ENCODE measurements at places on chromosomes 2 and 18. TPM values are rescaled to one million over a fixed set of nuclear protein-coding genes. Genes with fewer than 3 reads are reported as not detected.

The IL36G gene
- not detected for total RNA-seq

The MC5R gene
- total RNA-seq, result not detected

The ANKRD30BL gene
- total RNA-seq, result not detected

The SP140 gene
- total RNA-seq, result 1.9 TPM

The MAT2A gene
- 157 TPM for total RNA-seq

The LIMS4 gene
- total RNA-seq, result 1.5 TPM

The ZSWIM2 gene
- total RNA-seq, result not detected

The DSG2 gene
- 41.0 TPM for total RNA-seq

The TMEM37 gene
- 24.6 TPM for total RNA-seq

The FBXO15 gene
- total RNA-seq, result 0.67 TPM

The MOGAT1 gene
- 0.39 TPM for total RNA-seq

GRCh38 chr18:57841568-57841967 is 38.5 kb upstream of the ATP8B1 start:
- no peak for DNase-seq
- no peak overlapping the region for H3K4me3 ChIP-seq
- H3K4me1 ChIP-seq, result peaks cover 5% of the 10 kb centered on the region
- H3K36me3 ChIP-seq, result no peaks in the 10 kb centered on the region
- H3K27ac ChIP-seq, result no peak overlapping the region

GRCh38 chr2:117359266-117359914 is 455.1 kb upstream of the DDX18 start:
- no peak for DNase-seq
- H3K4me1 ChIP-seq, result no peaks in the 10 kb centered on the region
- H3K36me3 ChIP-seq, result no peaks in the 10 kb centered on the region
- no peak overlapping the region for H3K4me3 ChIP-seq

- DNase-seq, result no peak
- peaks cover 2% of the 10 kb centered on the region for H3K36me3 ChIP-seq
- no peaks in the 10 kb centered on the region for H3K4me1 ChIP-seq
- no peak overlapping the region for H3K4me3 ChIP-seq
- H3K27ac ChIP-seq, result no peak overlapping the region
Observed at GRCh38 chr2:246489-247144, 17.2 kb downstream of the SH3YL1 start.

DNA sequence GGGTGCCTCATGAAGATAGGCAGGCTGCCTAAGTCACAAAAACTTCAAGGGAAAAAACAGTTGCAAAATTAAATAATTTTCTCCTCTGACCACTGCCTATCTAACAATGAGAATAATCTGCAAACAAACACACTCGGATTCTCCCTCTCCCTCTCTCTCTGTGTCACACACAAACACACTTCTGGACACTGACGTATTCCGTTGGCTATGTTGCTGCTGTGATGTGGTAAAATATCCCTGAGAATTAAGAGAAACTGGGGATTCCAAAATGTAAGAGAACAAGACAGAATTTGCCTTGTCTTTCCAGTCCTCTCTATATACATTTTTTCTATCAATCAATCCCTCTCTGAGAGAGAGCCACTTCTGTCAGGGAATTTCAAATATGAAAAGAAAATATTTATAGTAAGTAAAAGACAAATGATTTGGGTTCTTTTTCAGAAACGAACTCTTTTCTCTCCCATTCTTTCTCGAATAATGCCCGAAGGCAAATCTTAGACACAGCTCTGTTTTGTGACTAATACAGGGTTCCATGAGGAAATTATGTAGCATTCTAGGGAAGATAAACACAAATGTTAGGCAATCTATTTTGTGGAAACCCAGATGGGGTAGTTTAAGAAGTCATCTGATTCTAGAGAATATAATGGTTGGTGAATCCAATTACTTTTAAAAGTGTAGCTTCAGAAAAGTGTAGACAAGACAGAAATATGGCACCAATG is 310.3 kb upstream of the CYP26B1 start:
- no peak overlapping the region for H3K4me3 ChIP-seq
- no peaks in the 10 kb centered on the region for H3K36me3 ChIP-seq
- no peak overlapping the region for H3K27ac ChIP-seq
- no peak for DNase-seq
- no peaks in the 10 kb centered on the region for H3K27me3 ChIP-seq

DNA sequence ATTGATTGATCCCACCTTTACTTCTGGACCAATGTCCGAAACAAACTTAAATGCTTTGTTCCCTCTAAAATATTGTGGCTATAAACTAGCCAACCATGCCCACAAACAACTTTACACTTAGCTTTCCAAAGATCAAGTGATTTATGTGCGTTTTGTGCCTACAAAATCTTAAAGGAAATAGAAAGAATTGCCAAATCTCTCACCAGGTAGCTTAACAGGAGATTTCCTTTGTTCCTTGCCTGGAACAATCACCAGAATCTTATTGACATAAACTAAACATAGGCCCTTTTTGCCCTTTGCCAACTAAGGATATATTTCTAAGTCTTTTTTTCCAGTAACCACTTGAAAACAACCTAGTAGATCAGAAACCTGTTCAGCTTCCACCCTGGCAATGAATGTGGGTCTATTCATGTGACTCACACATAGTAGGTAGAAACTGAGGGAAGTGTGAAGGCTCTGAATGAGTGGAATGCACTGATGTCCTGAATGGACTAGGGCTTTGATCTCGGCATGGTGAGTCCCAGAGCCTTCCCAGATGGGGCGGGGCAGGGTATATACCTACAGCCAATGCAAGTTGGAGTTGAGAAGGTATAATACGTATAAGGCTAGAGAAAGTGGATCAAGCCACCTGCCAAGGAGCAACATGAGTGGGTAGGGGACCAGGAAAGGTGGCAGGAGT is 94.6 kb upstream of the PPP1CB start:
- H3K27me3 ChIP-seq, result no peaks in the 10 kb centered on the region
- H3K4me3 ChIP-seq, result no peak overlapping the region
- H3K36me3 ChIP-seq, result no peaks in the 10 kb centered on the region

DNA sequence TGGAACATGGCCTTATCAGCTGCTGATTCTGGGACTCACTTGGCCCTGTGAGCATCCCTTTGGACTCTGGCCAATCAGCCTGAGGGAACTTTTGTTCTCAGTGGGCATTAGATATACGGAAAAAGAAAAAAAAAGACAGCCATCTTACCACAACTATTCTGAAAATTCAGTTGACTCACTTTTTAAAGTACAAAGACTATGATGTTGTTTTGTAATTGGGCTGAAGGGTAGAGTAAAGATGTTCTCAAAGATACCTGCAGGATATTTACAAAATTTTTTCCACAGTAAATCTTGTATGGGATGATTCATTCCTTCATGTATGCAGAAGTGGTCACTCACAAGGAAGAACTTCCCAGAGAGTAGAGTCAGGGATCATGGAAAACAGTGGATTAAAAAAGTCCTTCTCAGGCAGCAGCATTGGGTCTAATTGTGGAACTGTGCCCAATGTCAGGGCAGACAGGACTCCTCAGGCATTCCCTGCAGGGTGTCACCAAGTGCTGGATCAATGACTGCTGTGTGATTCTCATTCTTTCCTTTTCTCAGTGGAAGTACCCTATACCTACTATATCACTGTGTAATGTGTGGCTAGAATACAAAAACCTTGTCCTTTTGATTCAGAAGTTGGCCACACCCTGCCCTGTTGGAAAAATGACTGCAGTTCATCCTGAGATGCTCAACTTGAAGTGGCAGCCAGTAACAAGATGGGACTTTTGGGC is 35.4 kb downstream of the SULT1C4 start:
- H3K4me3 ChIP-seq, result no peak overlapping the region
- H3K27me3 ChIP-seq, result no peaks in the 10 kb centered on the region
- no peak for DNase-seq
- no peak overlapping the region for H3K27ac ChIP-seq
- H3K4me1 ChIP-seq, result no peaks in the 10 kb centered on the region

DNA sequence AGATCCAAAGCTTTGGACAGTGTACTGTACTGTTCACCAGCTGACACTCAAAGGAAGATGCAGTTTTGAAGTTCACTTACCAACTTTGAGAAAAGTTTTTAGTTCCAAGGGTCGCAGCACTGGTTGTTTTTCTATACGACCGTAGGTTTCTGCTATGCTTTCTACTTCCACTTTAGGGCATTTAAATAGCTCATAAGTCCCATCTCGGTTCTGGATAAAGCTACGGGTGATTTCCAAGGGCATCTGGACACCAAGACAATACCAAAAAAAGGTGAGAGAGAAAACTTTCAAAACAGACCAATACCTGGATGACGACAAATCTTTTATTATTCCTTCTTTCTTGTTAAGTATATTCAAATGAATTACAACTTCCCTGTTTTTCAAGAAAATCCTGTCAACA is 30.3 kb downstream of the C2orf42 start:
- H3K27me3 ChIP-seq, result no peaks in the 10 kb centered on the region
- H3K4me1 ChIP-seq, result no peaks in the 10 kb centered on the region
- H3K27ac ChIP-seq, result no peak overlapping the region
- H3K4me3 ChIP-seq, result no peak overlapping the region

DNA sequence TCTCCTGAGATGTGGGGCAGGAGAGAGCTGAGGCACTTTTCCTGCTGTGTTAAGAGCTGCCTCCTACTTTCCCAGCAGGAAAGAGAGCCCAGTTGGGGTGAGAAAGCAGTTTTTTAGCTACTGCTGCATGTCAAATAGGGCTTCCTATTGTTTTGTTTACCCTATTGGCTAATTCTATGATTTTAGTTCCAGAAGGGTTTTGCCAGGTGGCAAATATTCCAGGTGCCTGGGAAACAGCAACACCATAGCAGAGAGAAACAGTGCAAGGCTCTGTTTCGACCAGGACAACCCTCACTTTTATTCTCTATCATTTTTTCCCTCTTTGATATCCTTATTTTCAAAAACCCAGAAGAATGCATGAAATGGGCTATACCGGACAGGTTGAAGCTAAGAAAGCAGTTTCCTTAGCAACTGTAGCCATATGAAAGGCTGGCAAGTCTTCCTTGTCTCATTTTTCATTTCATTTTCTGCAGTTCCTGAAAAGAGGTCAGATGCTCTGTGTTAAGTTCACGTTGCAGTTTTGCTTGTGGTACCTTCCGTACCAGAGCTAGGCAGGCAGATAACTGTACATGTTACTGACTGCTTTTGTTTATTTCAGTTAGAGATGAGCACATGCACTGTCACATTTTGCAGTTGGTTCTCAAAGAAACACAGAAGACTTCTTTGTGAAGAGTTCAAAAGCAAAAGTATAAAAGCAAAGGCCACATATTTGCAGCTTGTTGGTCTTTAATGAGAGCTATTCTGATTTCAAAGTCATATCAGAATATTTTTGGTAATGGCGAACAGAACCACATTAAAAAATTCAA is 84.8 kb downstream of the AQP4 start:
- peaks cover 12% of the 10 kb centered on the region for H3K27me3 ChIP-seq
- H3K27ac ChIP-seq, result no peak overlapping the region
- no peak overlapping the region for H3K4me3 ChIP-seq
- DNase-seq, result no peak
- no peaks in the 10 kb centered on the region for H3K36me3 ChIP-seq
- no peaks in the 10 kb centered on the region for H3K4me1 ChIP-seq

GRCh38 chr18:5466256-5466655 is 77.5 kb downstream of the EPB41L3 start:
- no peaks in the 10 kb centered on the region for H3K36me3 ChIP-seq
- H3K4me3 ChIP-seq, result no peak overlapping the region
- no peaks in the 10 kb centered on the region for H3K4me1 ChIP-seq
- no peak for DNase-seq
- no peak overlapping the region for H3K27ac ChIP-seq

- H3K27me3 ChIP-seq, result no peaks in the 10 kb centered on the region
- DNase-seq, result no peak
- no peaks in the 10 kb centered on the region for H3K4me1 ChIP-seq
- no peak overlapping the region for H3K4me3 ChIP-seq
- no peaks in the 10 kb centered on the region for H3K36me3 ChIP-seq
- no peak overlapping the region for H3K27ac ChIP-seq
Observed at GRCh38 chr2:63654959-63655358, 66.2 kb downstream of the MDH1 start.

DNA sequence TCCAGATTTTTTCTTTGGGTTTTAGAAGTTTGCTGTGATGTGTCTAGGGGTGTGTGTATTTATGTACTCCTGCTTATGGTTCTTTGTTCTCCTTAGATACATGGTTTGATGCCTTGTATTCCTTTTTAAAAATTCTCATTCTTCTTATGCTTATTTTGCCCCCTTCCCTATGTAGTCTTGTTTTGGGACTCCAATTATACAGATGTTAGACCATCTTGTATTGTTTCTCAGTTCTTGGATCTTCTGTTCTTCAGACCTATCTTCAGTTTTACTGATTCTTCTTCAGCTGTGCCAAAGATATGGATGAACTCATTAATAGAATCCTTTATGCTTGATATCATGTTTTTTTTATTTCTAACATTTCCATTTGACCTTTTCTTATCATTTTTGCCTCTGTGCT is 14.2 kb upstream of the MSL3B start:
- no peak overlapping the region for H3K27ac ChIP-seq
- no peaks in the 10 kb centered on the region for H3K27me3 ChIP-seq
- H3K36me3 ChIP-seq, result no peaks in the 10 kb centered on the region
- no peak for DNase-seq
- no peak overlapping the region for H3K4me3 ChIP-seq

GRCh38 chr2:113895819-113896563 is 6.1 kb downstream of the ACTR3 start:
- no peaks in the 10 kb centered on the region for H3K27me3 ChIP-seq
- no peak overlapping the region for H3K4me3 ChIP-seq
- peaks cover 97% of the 10 kb centered on the region for H3K4me1 ChIP-seq
- no peak for DNase-seq

- DNase-seq, result peak; percentile 79
- no peak overlapping the region for H3K27ac ChIP-seq
- peaks cover 41% of the 10 kb centered on the region for H3K36me3 ChIP-seq
- no peaks in the 10 kb centered on the region for H3K4me1 ChIP-seq
- H3K4me3 ChIP-seq, result no peak overlapping the region
Observed at GRCh38 chr2:100984892-100985307, 17.2 kb upstream of the RPL31 start.

GRCh38 chr2:106054880-106055655 is 139.0 kb downstream of the UXS1 start:
- H3K27ac ChIP-seq, result no peak overlapping the region
- H3K4me3 ChIP-seq, result no peak overlapping the region
- DNase-seq, result no peak
- H3K36me3 ChIP-seq, result no peaks in the 10 kb centered on the region
- no peaks in the 10 kb centered on the region for H3K4me1 ChIP-seq

DNA sequence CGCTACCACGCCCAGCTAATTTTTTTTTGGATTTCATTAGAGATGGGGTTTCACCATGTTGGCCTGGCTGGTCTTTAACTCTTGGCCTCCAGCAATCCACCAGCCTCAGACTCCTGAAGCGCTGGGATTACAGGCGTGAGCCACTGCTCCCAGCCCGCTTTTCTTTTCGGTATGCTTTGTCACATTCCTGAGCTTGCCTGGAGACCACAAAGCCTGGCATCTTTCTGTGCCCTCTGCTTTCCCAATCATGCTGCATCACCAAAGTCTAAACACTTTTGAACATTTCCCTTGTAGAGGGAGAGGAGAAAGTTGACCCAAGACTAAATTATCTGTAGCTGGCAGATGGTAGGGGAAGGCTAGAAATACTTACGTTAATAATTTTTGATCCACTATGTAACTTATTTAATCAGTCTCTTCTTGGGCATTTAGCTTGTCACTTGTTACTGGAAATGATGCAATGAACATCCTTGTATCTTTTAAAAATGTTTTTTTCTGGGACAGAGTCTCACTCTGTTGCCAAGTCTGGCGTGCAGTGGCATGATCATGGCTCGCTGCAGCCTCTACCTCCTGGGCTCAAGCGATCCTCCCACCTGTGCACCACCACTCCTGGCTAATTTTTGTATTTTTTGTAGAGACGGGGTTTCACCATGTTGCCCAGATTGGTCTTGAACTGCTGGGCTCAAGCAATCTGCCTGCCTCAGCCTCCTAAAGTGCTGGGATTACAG is 2.7 kb upstream of the NPC1 start:
- no peak for DNase-seq
- H3K4me1 ChIP-seq, result peaks cover 26% of the 10 kb centered on the region
- no peak overlapping the region for H3K27ac ChIP-seq
- H3K27me3 ChIP-seq, result no peaks in the 10 kb centered on the region

All from heart left ventricle (tissue), 16 donors.